Activated CD8-positive, alpha-beta memory T cell treated with anti-CD3 and anti-CD28 coated beads, Interleukin-2, amount 50 U/mL, for 48 hours (primary cell): ENCODE measurements at places on chromosomes 2 and 18.

DNA sequence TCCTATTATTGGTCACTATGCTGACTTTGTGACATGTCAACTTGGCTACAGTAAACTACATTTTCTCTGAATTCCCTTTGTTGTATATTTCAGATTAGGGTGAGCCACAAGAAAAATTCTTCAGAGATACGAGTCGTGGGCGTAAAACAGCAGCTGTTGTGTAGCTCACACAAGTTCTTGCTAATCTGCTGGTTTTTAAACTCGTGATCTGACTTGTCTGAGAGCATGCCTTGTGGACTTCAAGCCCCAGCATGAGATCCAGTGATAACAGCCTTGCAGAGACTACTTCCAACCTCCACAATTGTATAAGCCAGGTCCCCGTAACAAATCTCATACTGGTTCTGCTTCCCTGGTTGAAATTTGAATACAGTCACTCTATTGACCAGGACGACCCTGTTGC is 259.8 kb upstream of the LYPD1 start:
- no peak for DNase-seq

DNA sequence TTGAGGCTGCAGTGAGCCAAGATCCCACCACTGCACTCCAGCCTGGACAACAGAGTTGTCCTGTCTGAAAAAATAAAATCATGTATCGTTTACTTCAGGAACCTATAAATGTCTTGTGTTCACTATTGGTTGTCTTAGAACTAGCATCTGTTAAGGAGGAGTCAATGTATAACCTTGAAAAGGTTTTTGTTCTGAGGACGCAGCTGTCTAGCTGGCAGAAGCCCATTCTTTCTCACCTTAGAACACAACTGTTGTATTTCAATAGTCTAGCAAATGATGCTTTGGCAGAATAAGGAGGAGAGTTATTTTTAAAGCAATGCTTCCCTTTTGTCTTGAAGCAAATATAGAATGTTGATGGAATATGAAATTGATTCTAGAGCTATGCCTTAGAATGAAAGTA is 21.1 kb downstream of the EPB41L5 start:
- no peak for DNase-seq

- no peak for DNase-seq
Observed at GRCh38 chr2:158995677-158996049, 27.2 kb downstream of the TANC1 start.

- DNase-seq: no peak
Observed at GRCh38 chr2:220935789-220936321, 636.2 kb downstream of the EPHA4 start.

- no peak for DNase-seq
Observed at GRCh38 chr2:147934881-147935620, 85.5 kb downstream of the ORC4 start.

GRCh38 chr2:120441744-120442471 is 96.0 kb downstream of the INHBB start:
- DNase-seq: no peak

DNA sequence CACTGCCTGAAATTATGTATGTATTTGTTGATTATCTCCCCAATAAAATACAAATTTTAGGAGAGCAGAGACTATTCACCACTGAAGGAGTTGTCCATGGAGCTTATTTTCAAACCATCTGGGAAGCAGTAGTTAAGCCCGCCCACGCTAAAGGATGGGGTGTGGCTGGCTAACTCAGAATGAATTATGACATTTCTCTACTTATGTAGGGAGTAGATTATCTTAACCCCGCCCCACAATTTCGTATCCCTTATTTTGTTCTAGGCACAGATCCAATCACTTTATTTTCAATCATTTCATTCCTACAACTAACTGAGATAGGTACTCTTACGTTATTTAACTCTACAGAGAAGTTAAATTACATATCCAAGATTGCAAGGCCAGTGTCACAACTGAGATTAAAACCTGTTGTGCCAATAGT is 1.4 kb upstream of the LAPTM4A start:
- no peak for DNase-seq

GRCh38 chr18:3410273-3410672 is 39.7 kb upstream of the TGIF1 start:
- DNase-seq: no peak

DNA sequence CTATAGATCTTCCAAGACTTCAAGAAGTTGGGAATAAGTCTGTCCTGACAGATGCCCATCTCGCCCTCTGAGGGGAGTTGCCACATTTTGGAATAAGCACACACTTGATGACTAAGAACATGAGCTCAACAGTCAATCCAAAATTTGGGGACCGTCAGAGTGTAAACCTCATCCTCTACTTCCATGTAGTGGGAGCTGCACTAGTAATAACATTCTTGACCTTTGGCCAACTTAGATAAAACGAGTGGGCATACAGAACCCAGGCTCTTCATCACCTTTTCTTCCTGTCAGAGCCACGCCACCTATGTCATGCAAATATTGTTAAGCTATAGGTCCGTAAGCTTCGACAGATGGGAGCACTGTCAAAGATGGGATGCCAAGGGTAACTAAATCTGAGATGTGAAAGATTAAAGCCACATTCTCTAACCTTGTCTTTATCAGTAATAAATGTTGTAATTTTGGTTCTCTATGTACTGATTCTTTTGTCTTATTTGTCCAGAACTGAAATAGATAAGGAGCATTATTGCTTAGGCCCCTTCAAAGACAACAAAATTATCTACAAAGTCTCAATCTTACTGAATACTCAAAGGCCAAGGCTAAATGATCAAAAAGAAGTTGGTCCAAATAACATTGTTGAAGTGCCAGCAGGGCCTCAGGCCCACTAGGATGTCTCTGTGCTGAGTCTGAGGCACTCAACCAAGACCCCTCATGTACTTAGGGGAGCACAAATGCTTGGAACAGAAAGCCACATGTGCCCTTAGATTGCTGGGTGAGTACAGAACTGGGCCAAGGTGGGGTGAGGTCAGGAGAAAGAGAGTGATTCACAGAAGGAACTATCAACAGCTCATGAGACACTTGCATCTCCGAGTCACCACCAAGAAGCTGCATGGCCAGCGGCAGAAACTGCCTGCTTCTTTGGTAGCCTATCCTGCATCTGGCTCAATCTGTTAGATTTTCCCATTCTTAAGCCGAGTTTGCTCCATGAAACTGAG is 15.0 kb downstream of the CDH2 start:
- no peak for DNase-seq

GRCh38 chr18:64438178-64438577 is 289.3 kb upstream of the LINC00305 start:
- DNase-seq: no peak

DNA sequence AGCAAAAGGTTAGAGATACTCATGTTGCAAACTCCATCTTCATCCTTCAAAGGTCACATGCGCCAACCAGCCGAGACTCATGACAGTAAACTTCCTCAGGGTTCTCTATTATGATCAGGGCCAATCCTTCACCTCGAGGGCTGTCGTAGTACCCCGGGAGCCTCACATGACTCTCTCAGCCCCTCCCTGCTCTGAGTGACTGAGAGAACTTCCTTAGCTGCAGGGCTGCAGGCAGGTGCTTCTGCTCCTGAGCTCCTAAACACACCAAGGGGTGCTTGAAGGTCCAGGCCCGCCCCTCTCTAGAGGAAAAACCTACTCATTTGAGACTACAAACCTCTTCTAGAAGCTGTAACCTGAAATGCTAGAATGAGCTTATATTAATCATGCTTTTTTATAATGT is 48.2 kb downstream of the LONRF2 start:
- no peak for DNase-seq

DNA sequence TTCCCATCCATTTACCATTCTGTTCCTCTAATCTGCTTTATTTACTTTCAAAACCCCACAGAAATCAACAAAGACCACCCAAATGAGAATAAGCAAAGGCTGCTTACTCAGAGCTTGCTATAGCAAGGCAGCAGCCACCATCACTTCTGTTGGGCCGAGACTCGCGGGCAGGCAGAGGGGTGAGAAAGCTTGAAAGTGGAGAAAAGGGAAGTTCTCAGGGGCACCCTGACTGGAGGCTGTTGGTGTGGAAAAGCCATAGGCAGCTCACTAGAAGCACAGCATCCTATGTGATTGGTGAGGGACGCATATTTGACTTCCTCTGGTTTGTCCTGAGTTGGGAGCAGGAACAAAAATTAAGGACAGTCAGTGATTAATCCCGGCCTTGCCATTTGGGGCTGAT is 269.7 kb upstream of the THSD7B start:
- no peak for DNase-seq

DNA sequence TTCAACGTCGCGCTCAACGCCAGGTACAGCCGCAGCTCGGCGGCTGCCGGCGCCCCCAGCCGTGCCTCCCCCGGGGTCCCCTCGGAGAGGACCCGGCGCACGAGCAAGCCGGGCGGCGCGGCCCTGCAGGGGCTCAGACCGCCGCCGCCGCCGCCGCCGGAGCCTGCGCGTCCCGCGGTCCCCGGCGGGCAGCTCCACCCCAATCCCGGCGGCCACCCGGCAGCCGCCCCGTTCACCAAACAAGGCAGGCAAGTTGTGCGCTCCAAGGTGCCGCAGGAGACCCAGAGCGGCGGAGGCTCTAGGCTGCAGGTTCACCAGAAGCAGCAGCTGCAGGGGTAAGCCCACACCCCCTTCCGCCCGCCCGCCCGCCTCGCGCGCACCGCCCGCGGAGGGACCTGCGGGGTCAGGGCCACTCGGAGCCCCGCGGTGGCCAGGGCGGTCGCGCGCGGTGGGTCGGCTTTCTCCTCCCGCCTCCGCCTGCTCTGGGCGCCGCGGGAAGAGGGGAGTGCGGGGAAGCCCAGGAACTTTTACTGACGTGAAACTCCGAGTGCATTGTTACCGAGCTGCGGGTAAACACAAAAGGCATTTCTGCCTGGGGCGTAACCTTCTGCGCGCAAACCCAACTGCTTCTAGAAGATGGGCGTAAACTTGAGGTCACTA is 861 bp downstream of the LTBP1 start:
- DNase-seq: peak; percentile 65

- DNase-seq: peak; percentile 78
Observed at GRCh38 chr2:29011418-29012060, 30.4 kb downstream of the TOGARAM2 start.

DNA sequence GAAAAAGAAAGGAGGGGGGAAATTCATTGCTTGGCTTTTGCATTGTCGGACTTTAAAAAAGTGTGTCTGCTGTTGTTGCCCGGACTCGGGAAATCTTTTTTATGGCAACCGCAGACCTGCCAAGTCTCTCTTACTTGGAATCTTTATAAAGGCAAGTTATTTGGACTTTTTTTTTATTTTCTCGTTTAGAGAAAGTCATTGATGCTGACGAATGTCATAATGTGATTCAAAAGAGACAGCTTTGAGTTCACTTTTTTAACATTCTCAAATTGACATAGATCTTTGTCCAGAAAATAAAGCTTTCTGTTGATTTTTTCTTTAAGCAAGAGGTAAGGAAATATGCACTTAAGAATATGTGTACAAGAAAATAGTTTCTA is 651 bp upstream of the ZNF521 start:
- DNase-seq: no peak

GRCh38 chr18:76408480-76409067 is 86.5 kb downstream of the ZNF516 start:
- DNase-seq: no peak

- no peak for DNase-seq
Observed at GRCh38 chr18:30852541-30852940, 190.0 kb downstream of the DSC3 start.
